ENCODE measurements at places on chromosomes 6 and 20. TPM values are rescaled to one million over a fixed set of nuclear protein-coding genes. Genes with fewer than 3 reads are reported as not detected.

GRCh38 chr6:166545156-166546034 lies 41.1 kb downstream of the RAMACL start:
- peak; percentile 43 for DNase-seq

- peak; percentile 64 for DNase-seq
Measured at GRCh38 chr6:34586327-34587040, 30.4 kb upstream of the SPDEF start.

DNA sequence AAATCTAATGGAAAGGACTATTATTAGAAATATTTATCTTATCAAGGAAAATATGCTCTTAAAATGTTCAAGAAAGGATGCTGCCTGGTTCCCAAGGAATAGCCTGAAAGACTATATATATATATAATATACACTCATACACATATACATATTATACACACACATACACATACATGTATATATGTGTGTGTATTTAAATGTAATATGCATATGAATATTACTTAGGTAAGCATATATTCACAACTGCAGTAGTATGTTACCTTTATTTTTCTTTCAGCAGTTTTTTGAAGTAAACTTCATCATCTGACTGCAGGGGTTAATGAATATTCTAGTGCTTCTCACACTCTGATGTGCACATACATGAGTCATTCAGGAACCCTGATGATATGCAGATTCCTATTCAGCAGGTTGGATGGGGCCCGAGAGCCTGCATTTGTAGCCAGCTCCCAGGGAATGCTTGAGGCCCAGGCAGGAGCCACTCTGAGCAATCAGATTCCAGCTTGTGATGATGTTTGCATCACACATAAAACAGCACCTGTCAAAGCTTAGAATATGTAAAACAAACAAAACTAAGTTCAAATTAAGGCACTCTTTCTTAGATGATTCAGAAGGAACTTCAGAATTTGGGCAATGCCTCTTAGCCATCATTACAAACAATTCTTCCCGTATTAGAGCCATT lies 16.1 kb downstream of the MYLK4 start:
- no peak for DNase-seq

DNA sequence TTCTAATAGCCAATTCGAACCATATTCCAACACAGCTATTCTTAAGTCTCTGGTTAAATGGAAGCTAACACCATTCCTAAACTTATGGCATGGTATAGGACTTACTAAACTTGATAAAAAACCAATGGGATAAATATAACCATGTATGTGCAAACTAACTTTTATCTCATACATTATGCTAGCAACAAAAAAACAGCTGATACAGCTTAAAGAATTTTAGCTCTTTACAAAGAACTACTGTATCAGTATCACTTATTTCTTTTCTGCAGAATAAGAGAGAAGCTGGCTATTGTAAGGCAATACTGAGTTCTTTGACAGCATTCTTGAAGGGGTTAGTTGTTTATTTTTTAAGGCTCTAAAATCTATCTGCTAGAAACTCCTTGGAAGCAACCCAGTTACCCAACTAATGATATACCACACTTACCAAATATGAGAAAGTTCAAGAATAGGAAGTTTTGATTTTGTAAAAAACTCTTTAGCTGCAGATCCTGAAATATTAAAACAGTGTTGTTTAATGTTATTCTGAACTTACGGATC lies 44.9 kb downstream of the REPS1 start:
- DNase-seq, result no peak

GRCh38 chr6:167111597-167111996 lies 11.3 kb upstream of the CCR6 start:
- DNase-seq, result peak; percentile 47

DNA sequence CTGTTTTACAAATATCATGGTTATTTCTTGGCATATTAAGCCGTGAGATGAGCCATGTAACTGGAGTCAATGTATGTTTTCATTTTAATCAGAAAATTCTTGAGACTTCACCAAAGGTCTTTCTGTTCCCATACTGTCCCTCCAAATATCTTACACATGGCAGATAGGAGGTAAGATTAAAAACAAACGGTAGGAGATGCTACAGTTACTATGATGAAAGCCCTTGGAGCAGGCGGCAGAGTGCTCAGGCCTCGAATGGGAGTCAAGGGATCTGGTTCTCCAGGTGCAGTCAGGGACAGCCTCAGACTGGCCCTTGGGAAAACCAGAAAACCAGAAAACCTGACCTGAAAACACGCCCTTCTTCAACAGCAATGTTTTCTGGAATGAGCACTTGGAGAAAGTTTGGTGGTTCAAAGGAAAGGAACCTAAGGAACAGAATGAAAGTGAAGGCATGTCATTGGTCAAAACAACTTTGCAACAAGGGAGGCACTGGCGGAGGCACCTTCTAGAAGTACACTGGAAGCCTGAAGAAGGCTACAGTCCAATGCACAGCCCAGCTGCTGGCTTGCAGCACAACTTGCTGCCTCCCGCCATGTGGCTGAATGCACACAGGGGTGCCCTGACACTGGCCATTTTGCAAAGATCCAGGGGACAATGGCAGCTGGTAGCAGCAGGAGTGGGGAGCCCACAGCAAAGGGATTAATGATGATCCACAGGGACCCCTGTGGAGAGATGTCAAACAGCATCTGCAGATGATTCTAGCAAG lies 17.4 kb upstream of the FOXO3 start:
- DNase-seq, result no peak

DNA sequence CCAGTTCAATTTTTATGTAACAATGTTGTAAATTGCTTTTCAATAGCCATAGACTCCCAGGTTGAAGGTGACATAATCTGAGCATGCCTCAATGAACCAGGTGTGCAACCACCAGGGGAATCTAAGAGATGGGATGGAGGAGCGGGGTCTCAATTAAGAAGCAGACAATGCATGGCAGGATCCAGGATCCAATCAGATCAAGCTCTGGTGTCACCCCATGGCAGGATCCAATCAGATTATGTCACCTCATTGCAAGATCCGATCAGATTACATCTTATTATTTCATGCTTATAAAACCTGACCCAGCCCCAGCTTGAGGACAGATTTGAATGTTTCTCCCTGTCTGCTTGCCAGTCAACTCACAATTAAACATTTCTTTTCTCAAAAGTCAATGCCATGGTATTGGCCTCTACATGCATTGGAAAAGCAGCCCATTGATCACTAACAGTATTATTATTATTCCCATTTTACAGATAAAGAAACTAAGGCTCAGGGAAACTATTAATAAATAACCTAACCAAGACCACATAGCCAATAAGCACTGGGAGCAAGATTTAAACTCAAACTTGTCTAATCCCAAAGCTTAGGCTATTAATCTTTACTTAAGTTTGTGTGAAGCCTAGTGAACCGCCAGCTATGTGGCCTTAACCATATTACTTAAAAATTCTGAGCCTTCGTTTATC lies 14.3 kb upstream of the SIRT5 start:
- no peak for DNase-seq

GRCh38 chr20:25053255-25054031 lies 4.5 kb downstream of the ACSS1 start:
- no peak for DNase-seq

SMIM8 gene
- 6.2 TPM for total RNA-seq

COL12A1 gene
- 376 TPM for total RNA-seq

DNA sequence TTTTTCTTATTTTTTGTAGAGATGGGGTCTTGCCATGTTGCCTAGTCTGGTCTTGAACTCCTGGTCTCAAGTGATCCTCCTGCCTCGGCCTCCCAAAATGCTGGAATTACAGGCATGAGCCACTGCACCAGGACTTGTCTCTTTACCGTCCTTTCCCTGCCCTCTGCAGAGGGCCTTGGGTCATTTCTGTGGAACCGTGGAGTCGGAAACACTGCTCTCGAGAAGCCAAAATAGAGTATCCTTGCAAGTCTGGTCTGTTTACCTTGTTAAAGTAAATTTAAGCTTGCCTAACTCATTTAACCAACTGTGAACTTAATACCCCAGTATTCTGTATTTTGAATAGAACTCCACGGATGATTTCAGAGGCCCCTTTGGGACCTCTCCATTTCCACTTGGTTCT lies 51.4 kb downstream of the KDM1B start:
- no peak for DNase-seq

KIFC1 gene
- 0.19 TPM for total RNA-seq

DNA sequence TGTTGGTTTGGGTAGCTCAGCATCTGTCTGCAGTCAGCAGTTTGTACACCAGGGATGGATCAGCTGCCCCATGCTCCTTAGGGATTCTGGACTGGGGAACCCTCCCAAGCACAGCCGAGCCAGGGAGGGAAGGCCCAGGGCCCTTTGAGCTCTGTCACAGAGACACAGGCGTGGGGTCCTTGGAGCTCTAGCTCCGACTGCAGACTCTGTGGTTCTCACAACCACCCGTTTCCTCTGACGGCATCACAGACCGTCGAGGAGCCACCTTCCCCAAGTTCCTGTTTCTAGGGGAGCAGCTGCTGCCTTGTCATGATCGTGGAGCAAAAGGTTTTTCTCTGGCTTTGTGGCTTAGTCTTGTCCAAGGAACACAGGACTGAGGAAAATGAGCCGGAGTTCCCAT lies at the start of gene SLA2:
SLA2 (minus strand) TSS at position 199 of the 400 bp plus-strand sequence. CDS start 4,861 bp downstream, outside the sequence.
- DNase-seq, result no peak

FOXQ1 gene
- not detected for total RNA-seq

- DNase-seq, result peak; percentile 84
Measured at GRCh38 chr6:2935566-2936291, 32.6 kb upstream of the SERPINB9 start.

- no peak for DNase-seq
Measured at GRCh38 chr20:34108616-34109174, 3.3 kb downstream of the EIF2S2 start.

GRCh38 chr6:123715006-123715863 lies 78.5 kb upstream of the TRDN start:
- no peak for DNase-seq

- DNase-seq, result peak; percentile 81
Measured at GRCh38 chr6:6900569-6901204, 207.1 kb upstream of the RREB1 start.

DNA sequence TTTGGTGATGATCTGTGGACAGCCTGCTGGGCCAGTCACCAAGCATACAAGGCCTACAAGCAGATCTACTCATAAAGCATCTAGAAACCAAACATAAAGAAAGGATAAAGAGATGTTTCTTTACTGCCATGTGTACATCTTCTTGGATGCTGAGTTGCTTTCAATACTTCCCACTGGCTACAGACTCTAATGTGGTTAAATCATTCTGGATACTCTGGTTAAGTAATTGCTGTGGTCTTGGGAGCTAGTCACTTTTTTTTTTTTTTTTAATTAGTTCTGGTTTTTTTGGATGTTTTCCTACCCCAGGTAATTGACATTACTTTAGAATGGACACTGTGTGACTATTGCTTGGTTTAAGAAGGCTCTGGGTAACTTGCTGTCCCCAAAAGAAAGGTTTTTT lies 215.4 kb upstream of the RUNX2 start:
- DNase-seq, result no peak

APOBEC2 gene
- total RNA-seq, result not detected

PREX1 gene
- 44.0 TPM for total RNA-seq

SLC17A4 gene
- 0.10 TPM for total RNA-seq

GRCh38 chr20:22568872-22569344 lies 15.5 kb downstream of the FOXA2 start:
- no peak for DNase-seq

SLC16A10 gene
- total RNA-seq, result 30.3 TPM

GRCh38 chr6:41573276-41573675 lies 27.1 kb downstream of the FOXP4 start:
- DNase-seq, result no peak

RGS17 gene
- total RNA-seq, result 4.6 TPM

IMPG1 gene
- total RNA-seq, result not detected

TAAR8 gene
- not detected for total RNA-seq

- no peak for DNase-seq
Measured at GRCh38 chr6:159686040-159686439, 7.0 kb downstream of the SOD2 start.

ARHGAP40 gene
- not detected for total RNA-seq

GRCh38 chr6:20211037-20211940 lies 980 bp downstream of the MBOAT1 start:
- DNase-seq, result no peak

DNA sequence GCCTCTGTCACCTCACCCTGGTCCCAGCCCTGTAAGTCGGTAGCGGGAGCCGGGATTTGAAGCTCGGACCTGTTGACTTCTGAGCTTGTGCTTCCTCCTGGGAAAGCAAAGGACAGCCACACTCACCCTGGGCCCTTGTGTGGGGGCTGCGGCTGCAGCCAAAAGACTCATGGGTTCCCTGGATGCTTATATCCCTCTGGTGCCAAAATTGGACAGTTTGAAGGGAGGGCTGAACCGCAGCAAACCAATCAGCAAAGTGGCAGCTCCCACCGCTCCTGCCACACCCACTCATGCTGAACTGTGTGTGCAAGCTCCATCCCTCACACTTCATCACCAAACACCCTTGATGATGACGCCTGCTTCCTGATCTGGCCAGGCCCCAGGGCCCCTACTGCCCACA lies 3.9 kb upstream of the CCN5 start:
- no peak for DNase-seq

DNA sequence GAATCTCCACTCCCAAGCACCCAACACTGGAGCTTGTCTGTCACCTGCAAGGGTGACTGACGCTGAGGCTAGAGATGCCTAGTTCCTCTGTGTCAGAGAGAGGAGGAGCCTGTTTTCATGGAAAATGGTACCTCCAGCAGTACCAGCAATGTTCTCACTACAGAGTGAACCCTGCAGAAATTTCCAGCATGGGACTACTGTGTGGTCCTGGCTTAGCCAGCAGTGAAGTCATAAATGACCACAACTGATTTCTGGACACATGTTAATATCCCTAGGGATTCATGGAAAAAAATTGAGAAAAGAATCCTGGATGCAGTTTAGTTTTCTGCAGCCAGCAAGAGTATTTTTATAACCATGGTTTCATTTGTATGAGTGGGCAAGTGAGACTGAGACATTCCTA lies 468.1 kb downstream of the CD83 start:
- DNase-seq, result no peak

DNA sequence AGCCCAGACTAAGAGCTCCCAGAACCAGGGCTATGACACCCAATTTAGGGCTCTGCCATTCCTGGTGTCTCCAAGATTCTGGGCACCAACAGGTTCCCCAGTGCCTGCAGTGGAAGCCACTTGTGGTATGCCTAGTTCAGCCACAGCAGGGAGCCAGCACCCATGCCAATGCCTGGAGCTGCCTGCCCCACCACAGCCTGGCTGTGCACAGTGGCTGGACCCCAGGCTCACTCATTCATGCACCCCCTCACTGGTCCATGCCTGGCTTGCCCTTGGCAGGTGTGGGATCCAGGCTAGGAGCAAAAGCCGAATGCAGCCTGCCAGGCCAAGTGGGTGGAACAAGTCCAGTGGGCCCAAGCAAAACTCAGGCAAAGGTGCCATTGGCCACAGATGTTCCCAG lies 91.9 kb downstream of the MKKS start:
- no peak for DNase-seq

- no peak for DNase-seq
Measured at GRCh38 chr6:78611886-78612480, 255.4 kb upstream of the IRAK1BP1 start.
